ENCODE measurements at places on chromosomes 5 and 9.
A peak's percentile ranks its signal among the peaks of the same experiment; 100 is the strongest.

DNA sequence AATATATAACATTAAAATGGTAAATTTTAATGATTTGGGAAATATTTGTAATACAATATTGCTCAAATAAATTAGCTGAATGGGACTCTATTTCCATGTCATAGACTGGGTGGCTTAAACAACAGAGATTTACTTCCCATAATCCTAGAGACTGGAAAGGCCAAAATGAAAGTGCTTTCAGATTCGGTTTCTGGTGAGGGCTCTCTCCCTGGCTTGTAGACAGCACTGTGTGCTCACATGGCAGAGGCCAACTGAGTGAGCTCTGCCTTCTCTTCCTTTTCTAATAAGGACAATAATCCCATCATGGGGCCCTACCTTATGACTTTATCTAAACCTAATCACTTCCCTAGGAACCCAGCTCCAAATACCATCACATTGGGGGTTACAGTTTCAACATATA lies 196.2 kb downstream of the MARCHF11 start:
- DNase-seq = no peak

- DNase-seq = peak; percentile 74
These were observed 757 bp downstream of the SAPCD2 start for GRCh38 chr9:137069508-137070091.

DNA sequence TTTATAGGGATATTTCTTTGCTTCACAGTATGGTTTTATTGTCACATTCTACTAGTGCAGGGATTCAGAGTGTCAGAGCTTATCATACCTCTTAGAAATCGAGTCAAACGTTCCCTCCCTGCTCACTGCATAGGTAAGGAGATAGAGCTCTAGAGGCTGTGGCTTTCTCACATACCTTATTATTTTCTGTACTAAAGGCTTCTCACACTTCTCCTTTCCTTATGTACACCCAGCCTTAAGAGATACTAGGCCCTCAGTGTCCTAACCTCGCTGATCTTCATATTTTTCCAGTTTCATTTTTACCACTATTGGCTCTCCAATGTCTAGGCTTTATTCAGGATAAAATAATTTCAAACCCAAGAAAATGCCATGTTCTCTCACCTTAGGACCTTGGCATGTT lies 297.3 kb upstream of the RIOK2 start:
- no peak for DNase-seq

DNA sequence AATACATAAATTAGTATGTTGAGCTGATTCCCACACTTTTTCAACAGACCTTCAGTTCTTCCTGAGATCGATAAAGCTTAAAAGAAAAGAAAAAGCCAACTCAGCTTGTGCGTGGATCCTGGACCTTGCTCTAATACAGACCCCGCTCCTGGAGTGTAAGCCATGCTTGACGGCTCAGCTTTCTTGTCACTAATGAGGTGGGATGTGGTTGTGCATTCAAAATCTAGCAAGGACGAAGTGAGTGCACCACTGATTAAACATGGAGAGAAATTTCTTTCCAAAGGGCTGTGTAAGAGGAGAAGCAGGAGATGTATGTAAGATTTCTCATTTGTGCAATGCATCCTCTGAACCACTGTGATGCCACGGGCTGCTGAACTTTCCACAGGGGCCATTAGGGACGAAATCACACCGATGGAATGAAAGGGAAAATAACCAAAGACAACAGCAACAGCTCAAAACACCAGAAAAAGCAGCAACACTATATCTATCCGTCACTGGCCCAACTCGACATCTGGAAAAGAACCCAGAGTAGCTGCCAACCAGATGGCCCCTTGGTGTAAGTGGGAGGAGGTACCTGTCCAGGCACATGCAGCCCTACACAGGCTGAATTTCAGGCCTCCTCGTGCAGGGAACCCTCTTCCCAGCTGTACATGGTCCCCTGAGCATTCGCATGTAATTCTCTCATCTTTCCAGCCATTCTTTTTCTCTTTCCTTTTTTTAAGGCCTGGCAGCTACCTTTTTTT lies 178.9 kb downstream of the SREK1 start:
- no peak for DNase-seq

GRCh38 chr9:116984111-116984510 lies 297.0 kb downstream of the TRIM32 start:
- DNase-seq = no peak

DNA sequence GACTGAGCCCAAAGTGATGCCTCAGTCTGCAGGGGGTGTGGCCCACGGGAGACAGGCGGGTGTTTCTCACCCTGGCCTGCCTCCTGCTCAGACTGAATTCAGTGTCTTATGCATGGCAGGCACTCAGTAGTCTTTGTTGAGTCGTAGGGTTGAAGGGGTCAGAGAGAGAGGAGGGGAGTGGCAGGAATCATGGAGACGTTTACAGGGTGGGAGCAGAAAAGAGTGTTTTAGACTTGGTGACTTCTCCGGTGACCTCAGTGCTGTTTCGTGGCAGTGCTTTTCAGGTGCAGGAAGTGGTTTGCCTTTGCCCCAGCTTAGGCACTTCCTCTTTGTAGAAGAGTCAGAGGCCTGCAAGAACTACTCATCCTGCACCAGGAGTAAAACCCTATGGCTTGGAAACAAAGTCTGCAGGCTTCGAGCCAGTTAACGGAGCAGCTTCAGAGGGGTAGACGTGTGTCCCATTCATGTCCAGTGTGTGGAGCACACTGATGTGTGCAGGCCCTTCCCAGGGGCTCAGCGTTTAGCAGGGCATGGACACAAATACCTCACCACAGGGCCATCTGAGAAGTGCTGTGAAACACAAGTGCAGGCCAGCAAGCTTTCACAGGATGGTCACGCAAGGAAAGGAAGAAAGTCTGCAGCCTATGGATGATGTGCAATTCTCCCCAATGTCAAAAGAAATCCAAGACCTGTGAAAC lies 24.5 kb upstream of the SEMA4D start:
- peak; percentile 94 for DNase-seq

DNA sequence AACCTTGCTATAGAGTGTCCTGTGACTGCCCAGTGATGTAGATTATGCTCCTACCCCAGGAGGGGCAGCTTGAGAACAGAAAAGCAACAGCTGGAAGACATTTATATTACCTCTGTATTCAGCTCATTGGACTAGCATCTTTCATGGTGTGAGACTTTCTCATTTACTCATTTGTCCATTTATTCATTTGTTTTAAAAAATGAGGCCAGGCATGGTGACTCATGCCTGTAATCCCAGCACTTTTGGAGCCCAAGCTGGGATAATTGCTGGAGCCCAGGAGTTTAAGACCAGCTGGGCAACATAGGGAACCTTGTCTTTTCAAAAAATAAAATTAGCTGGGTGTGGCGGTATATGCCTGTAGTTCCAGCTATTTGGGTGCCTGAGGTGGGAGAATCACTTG lies 130.0 kb upstream of the LHFPL2 start:
- no peak for DNase-seq

Data from activated CD4-positive, alpha-beta T cell treated with anti-CD3 and anti-CD28 coated beads, Interleukin-2, amount 10 ng/mL, durations not matched to agents 24 days and 14 days (primary cell).